ENCODE measurements at places on chromosomes 7 and 10. TPM values are rescaled to one million over a fixed set of nuclear protein-coding genes. Genes with fewer than 3 reads are reported as not detected.

The CALY gene
- 8.9 TPM for total RNA-seq

The RASSF4 gene
- 24.6 TPM for total RNA-seq

The STAG3 gene
- total RNA-seq: 1.2 TPM

The NPVF gene
- total RNA-seq: not detected

The TAS2R41 gene
- total RNA-seq: not detected

The HSPA12A gene
- total RNA-seq: 6.9 TPM

The CCDC146 gene
- total RNA-seq: 3.0 TPM

DNA sequence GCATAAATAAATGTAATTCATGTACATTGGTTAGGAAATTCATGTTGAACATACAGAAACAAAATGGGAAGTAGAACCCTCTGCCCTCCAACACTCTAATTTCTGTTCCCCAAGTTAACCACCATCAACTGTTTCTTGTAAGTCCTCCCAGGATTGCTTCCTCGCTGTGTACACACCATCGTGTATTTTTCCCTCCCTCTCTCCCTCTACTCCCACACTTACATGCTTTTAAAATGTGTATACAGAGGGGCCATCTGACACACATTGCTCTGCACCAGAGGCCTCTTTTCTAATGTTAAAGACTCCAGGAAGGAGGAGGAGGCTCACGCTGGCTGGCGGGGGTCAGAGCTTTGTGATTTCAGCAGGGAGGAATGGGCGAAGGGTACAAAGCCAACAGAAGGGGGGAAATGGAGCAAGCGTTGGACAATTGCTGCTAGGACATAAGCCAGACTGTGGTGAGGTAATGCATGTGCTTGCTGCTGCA, 1.9 kb upstream of the EPHA1 start:
- DNase-seq: no peak
- H3K4me1 ChIP-seq: peaks cover 11% of the 10 kb centered on the region
- peaks cover 27% of the 10 kb centered on the region for H3K27me3 ChIP-seq
- no peaks in the 10 kb centered on the region for H3K36me3 ChIP-seq

DNA sequence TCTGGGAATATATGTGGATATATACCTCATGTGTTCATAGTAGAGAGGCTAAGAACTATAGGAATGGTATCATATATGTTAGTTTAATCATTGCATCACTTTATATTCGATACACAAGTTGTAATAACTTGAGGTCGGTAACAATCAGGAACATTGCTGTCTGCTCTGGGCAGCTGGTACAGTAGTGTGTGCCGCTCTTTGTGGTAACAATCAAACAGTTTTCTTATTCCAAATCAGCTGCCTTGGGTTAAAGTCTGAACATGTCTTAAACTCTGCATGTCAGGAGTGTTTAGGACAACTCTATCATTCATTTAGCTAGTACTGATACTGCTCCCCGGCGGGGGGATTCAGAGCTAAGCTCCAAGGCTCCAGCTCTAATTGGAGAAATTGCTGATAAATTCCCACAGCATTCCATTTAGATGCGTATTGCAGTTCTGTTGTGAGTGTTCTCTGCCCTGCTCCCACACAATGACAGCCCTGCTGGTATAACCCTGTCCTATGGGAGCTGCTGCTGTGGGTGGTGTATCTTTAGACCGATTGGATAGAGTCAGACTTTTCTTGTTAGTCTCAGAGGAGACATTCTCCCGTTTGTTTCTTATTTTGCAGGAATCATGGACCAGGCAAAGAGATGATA, 707.5 kb upstream of the FZD8 start:
- no peaks in the 10 kb centered on the region for H3K27me3 ChIP-seq
- DNase-seq: no peak
- no peaks in the 10 kb centered on the region for H3K36me3 ChIP-seq
- peaks cover 31% of the 10 kb centered on the region for H3K4me1 ChIP-seq
- no peak overlapping the region for H3K4me3 ChIP-seq
- peak overlapping the region; percentile 75 for H3K27ac ChIP-seq

DNA sequence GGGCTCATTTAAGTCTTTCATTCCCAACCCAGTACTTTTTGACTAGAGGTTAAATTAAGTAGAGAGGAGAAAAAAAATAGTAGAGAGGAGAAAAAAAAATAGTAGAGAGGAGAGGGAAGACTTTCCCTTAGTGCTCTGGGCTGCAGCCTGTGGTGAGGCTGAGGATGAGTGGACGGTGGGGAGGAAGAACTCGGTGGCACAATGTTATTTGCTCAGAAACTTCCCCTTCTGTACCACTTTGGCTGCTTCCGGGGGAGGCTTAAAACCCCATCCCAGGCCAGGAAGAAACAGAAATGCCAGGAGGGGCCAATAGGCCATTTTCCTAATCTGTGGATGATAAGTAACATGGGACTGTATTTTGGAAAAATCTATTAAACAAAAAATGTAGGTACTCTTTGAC, 14.6 kb upstream of the MLXIPL start:
- H3K4me1 ChIP-seq: peaks cover 20% of the 10 kb centered on the region
- H3K36me3 ChIP-seq: no peaks in the 10 kb centered on the region
- peaks cover 2% of the 10 kb centered on the region for H3K27me3 ChIP-seq
- no peak overlapping the region for H3K27ac ChIP-seq

DNA sequence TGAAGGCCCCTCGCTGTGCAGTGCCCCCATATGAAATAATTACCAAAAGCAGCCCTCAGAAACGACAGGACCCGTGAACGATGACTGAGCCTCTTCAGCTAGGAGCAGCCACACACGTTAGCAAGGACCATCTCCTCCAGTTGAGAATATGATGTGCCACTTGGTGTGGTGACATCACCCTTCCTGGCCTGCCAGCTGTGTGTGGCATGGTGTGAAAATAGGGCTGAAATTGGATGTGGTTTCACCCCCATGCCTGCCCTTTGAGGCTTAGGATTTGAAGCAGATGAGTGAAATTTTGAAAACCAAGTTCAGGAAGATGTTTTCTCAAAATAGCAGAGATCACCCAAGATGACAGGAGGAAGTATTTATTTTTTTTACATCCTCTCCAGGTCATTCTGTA, 49.1 kb upstream of the BTBD16 start:
- no peak for DNase-seq
- H3K4me3 ChIP-seq: no peak overlapping the region
- no peaks in the 10 kb centered on the region for H3K4me1 ChIP-seq
- peaks cover 37% of the 10 kb centered on the region for H3K36me3 ChIP-seq
- no peaks in the 10 kb centered on the region for H3K27me3 ChIP-seq
- H3K27ac ChIP-seq: peak overlapping the region; percentile 24

GRCh38 chr7:113371416-113372043, 253.2 kb upstream of the SMIM30 start:
- no peak for DNase-seq
- H3K27ac ChIP-seq: no peak overlapping the region
- no peaks in the 10 kb centered on the region for H3K36me3 ChIP-seq
- peaks cover 3% of the 10 kb centered on the region for H3K27me3 ChIP-seq
- no peak overlapping the region for H3K4me3 ChIP-seq

DNA sequence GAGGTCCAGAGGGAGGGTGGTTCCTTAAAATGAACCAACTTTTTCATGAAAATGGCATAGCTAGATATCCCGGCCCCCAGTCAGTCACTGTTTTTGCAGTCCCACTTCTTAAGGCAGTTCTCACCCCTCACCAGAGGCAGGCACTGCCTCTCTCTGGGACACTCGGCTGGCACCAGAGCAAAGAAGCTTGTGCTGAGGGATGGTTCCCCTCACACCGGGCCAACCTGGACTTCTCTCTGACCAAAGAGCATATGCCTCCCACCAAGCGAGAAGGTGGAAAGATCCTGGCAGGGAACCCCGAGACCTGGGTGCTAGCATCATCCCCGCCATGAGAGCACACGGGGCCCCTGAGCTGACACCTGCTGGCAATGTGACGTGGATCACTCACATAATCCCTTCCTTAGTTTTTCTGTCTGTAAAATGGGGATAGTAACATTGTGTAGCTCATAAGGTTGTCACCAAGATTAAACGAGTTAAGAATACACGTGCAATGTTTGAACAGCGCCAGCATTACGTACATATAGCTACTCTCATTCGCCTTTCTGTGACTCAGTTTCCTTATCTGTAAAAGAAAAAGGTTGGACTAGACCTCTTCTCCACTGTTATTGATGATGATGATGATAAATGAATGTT, 88.5 kb downstream of the PARP12 start:
- H3K4me1 ChIP-seq: no peaks in the 10 kb centered on the region
- H3K27me3 ChIP-seq: peaks cover 19% of the 10 kb centered on the region
- peaks cover 1% of the 10 kb centered on the region for H3K36me3 ChIP-seq
- H3K27ac ChIP-seq: no peak overlapping the region

- H3K4me3 ChIP-seq: no peak overlapping the region
- H3K36me3 ChIP-seq: no peaks in the 10 kb centered on the region
- peaks cover 34% of the 10 kb centered on the region for H3K4me1 ChIP-seq
- no peak for DNase-seq
- peaks cover 10% of the 10 kb centered on the region for H3K27me3 ChIP-seq
Observed at GRCh38 chr10:110737886-110738634, 93.9 kb downstream of the RBM20 start.

- no peak overlapping the region for H3K27ac ChIP-seq
- no peaks in the 10 kb centered on the region for H3K36me3 ChIP-seq
- H3K4me1 ChIP-seq: no peaks in the 10 kb centered on the region
- no peak overlapping the region for H3K4me3 ChIP-seq
- DNase-seq: no peak
Observed at GRCh38 chr7:113548561-113548960, 370.2 kb downstream of the PPP1R3A start.

DNA sequence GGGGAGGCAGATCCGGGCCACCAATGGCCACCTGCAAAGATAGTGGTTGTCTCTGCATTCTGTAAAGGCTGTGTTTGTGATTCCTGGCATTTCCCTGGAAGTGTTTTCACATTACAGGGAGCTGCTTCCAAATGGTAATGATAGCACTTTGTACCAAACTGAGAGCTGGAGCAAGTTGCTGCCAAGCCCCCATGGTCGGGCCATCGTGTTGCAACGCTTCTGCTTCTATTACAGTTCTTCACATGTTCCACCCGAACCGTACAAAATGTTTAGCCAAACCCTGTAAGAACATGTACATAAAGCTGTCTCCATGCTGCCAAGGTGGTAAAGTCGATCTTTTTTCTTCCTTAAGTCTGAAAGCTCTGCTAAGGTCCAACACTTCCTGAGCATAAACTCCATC, 397.7 kb upstream of the NFE2L3 start:
- peaks cover 2% of the 10 kb centered on the region for H3K36me3 ChIP-seq
- H3K27ac ChIP-seq: peak overlapping the region; percentile 95
- DNase-seq: no peak
- no peaks in the 10 kb centered on the region for H3K27me3 ChIP-seq
- H3K4me3 ChIP-seq: no peak overlapping the region

GRCh38 chr7:40211276-40212003, 76.6 kb downstream of the SUGCT start:
- H3K27me3 ChIP-seq: no peaks in the 10 kb centered on the region
- no peak for DNase-seq
- no peak overlapping the region for H3K4me3 ChIP-seq
- H3K36me3 ChIP-seq: peaks cover 11% of the 10 kb centered on the region
- peaks cover 34% of the 10 kb centered on the region for H3K4me1 ChIP-seq

DNA sequence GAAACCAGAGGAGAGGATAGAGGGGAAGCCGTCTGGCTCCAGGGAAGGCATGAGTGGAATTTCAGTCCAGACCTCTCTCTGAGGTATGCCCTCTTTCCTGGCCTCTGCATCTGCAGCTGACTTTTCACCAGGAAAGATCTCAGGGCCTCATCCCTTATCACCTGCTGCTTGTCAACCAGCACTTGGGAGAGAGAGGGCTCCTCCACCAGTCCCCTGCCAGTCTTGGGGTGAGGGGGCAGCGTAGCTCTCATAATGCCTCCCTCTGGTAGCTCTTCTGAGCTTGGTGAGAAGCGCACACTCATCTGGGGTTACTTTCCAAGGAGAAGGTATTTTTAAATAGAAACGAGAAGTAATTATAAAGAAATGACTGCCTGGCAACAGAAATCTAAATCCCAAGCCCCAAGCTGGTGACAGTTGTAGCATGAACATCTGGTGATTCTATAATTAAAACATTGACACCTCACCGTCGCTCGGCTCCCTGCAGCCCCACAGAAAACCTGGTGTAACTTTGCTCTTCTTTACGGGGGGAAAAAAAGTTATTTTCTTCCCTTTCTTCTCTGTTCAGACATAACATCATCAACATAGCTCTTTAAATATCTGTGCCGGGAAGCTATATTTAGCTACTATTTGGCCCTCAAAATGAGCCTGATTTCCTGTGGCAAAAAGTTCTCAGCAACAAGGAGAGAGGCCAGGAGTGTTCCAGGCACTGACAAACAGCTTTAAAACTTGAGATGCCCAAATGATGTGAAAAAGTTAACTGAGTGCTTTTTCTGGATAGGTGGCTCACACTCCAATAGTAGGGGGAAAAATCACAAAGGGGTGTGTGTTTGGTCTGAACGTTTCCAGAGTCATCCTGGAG, 26.9 kb downstream of the HIP1 start:
- peaks cover 9% of the 10 kb centered on the region for H3K36me3 ChIP-seq
- peak overlapping the region; percentile 99 for H3K27ac ChIP-seq
- peak; percentile 28 for DNase-seq
- H3K4me1 ChIP-seq: peaks cover 49% of the 10 kb centered on the region

DNA sequence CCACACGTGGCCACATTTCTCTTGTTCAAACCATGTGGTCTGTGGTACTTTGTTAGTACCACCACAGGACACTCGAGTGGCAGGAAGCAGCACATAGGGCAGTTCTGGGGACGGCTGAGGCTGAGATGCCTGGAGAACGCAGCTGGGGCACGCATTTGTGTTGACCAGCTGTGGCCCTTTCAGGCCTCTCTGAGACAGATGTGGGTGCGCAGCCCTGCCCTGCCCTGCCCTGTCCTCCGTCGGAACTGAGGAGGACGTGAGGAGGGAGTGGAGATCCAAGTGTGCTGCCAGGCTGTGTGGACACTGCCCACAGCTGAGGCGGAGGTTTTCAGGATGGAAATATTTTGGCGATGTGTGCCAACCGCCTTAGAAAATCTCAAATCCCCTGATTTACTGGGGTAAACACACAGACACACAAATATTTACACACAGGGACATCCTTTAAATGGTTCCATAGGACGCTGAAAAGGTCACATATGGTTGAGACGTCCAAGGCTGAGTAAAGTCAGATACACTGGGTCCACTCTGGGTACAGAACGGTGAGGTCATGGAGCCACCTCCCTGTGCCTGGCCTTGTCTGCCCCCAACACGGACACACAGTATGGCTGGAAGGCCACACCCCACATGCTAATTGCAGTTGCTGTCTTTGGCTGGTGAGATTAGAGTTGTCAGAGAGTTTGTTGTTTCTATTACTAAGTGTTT, 14.8 kb downstream of the BHLHA15 start:
- no peak for DNase-seq
- H3K36me3 ChIP-seq: peaks cover 7% of the 10 kb centered on the region
- H3K4me3 ChIP-seq: no peak overlapping the region
- H3K4me1 ChIP-seq: no peaks in the 10 kb centered on the region

GRCh38 chr10:33252324-33252723, 82.1 kb downstream of the NRP1 start:
- H3K27ac ChIP-seq: peak overlapping the region; percentile 92
- H3K4me1 ChIP-seq: peaks cover 52% of the 10 kb centered on the region
- H3K36me3 ChIP-seq: peaks cover 44% of the 10 kb centered on the region
- no peak overlapping the region for H3K4me3 ChIP-seq

Measured in chondrocyte (in vitro differentiated cells).